Fibroblast of the aortic adventitia (primary cell): ENCODE measurements at places on chromosomes 6 and 20. TPM values are rescaled to one million over a fixed set of nuclear protein-coding genes. Genes with fewer than 3 reads are reported as not detected.

Gene GRM1
- total RNA-seq: under 0.01 and 0.09 TPM in 2 replicates

DNA sequence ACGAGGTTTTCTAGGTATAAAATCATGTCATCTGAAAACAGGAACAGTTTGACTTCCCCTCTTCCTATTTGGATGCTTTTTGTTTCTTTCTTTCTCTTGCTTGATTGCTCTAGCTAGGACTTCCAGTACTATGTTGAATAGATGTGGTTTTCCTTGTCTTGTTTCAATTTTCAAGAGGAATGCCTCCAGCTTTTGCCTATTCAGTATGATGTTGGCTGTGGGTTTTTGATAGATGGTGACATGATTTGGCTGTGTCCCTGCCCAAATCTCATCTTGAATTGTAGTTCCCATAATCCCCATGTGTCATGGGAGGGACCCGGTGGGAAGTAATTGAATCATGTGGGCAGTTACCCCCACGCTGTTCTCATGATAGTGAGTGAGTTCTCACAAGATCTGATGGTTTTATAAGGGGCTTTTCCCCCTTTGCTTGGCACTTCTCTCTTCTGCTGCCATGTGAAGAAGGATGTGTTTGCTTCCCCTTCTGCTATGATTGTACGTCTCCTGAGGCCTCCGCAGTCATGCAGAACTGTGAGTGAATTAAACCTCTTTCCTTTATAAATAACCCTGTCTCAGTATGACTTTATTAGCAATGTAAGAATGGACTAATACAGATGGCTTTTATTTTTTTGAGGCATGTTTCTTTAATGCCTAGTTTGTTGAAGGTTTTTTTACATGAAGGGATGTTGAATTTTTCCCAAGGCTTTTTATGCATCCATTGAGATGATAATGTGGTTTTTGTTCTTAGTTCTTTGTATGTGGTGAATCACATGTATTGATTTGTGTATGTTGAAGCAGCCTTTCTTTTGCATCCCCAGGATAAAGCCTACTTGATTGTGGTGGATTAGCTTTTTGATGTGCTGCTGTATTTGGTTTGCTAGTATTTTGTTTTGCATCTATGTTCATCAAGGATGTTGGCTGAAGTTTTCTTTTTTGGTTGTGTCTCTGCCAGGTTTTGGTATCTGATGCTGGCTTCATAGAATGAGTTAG lies 239.1 kb downstream of the THBS2 start:
- peak; percentile 48 for DNase-seq

GRCh38 chr6:8278562-8278961 lies 156.8 kb downstream of the SLC35B3 start:
- DNase-seq: no peak

- DNase-seq: peak; percentile 71
Observed at GRCh38 chr6:73566954-73567591, 46.2 kb upstream of the EEF1A1 start.

Gene PLCB1
- 39.2 and 46.5 TPM in 2 replicates for total RNA-seq

GRCh38 chr20:10985536-10985935 lies 311.7 kb upstream of the JAG1 start:
- DNase-seq: peak; percentile 85

GRCh38 chr6:4459996-4460395 lies 316.2 kb upstream of the CDYL start:
- DNase-seq: no peak

- DNase-seq: no peak
Observed at GRCh38 chr6:137856138-137856898, 10.7 kb upstream of the TNFAIP3 start.

- DNase-seq: no peak
Observed at GRCh38 chr6:16224409-16224808, 14.0 kb upstream of the GMPR start.

Gene HUS1B
- 0.45 and 0.65 TPM in 2 replicates for total RNA-seq

DNA sequence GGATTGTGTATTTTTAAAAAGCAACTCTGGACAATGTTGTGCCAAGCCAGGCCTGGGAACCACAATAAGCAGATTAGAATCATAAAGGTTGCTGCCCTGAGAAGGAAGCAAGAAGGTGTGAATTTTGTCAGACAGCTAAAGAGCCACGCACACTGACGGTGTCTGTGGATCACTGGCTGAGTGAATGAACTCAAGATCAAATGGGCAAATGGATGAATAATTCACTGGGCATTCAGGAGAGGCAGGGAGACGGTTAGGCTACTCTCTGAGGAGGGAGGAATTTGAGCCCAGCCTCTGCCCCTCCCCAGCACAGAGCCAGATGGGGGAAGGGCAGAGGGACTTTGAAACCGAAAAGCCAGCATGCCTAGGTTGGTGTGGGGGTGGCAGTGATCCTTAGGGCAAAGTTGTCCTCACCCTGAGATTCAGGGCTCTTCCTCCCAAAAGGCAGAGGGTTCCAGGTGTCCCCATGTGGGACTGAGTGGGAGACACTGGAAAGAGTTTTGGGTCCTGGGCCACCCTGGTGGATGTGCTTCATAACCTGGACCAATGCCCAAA lies 19.5 kb upstream of the SLC22A7 start:
- peak; percentile 26 for DNase-seq

GRCh38 chr6:52359403-52359802 lies 2.5 kb upstream of the PAQR8 start:
- DNase-seq: no peak

- no peak for DNase-seq
Observed at GRCh38 chr6:47700596-47700995, 2.2 kb downstream of the ADGRF4 start.

- no peak for DNase-seq
Observed at GRCh38 chr6:139152088-139152891, 17.4 kb downstream of the HECA start.

- DNase-seq: no peak
Observed at GRCh38 chr6:138814179-138814834, 18.4 kb downstream of the ECT2L start.

Gene ULBP3
- 0.41 and 16.4 TPM in 2 replicates for total RNA-seq

GRCh38 chr6:116513224-116513875 lies 1.9 kb downstream of the CALHM5 start:
- DNase-seq: no peak

Gene SLC4A11
- 0.49 and 0.63 TPM in 2 replicates for total RNA-seq

DNA sequence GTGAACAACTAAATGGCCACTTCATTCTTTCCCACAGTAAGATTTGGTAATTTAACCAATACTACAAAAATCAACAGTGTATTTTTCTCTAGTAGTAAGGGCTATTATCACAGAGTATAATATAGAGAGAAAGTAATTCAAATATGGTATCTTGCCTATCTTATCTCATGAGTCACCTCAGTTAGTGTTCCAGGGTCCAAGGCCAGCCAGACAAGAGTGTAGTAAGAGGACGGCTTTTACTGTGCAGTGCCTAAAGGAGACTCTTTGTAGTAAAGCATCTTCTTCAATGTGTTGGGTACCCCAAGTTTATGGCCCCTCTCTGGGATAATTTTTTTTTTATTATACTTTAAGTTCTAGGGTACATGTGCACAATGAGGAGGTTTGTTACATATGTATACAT lies 607.4 kb downstream of the PKHD1 start:
- DNase-seq: no peak

GRCh38 chr6:49645139-49645538 lies 8.5 kb upstream of the RHAG start:
- DNase-seq: no peak

DNA sequence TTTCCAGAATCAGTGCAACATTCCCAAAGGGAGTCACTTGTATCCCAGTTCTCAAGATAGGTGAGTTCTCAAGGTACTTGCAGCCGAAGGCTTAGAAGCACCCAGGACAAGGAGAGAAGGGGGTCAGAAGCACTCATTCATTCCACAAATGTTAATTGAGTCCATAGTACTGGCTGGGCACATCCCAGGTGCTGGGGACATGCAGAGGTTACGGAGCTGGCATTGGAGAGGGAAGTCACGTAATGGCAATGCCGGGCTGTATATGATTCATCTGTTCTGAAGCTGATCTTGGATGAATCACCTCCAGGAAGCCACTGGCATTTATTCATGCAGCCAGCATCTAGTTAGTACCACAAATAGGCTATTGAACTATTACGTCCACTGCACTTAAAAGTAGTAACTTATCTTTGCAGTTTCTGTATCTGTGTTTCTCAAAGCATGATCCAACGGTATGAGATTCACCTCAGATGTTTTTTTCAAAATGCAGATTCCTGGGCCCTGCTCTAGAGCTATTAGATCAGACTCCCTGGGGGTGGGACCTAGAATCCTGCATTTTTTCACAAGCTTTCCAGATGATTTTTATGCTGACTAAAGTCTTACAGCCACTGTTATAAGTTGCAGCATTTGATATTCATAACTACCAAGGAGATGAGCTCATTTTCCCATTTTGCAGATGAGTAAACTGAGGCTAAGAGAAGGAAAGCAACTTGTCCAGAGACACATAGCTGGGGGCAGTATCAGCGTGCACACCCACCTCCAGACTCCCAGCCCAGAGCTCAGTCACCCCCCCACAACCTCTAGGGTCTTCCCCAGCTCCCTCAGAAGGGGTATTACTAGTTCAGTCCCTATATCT lies 44.1 kb upstream of the ID1 start:
- DNase-seq: peak; percentile 97

Gene SLC35F1
- total RNA-seq: not detected in 2 replicates

- no peak for DNase-seq
Observed at GRCh38 chr20:48387675-48388074, 440.1 kb downstream of the PREX1 start.

Gene NFKBIL1
- 20.0 and 48.7 TPM in 2 replicates for total RNA-seq

DNA sequence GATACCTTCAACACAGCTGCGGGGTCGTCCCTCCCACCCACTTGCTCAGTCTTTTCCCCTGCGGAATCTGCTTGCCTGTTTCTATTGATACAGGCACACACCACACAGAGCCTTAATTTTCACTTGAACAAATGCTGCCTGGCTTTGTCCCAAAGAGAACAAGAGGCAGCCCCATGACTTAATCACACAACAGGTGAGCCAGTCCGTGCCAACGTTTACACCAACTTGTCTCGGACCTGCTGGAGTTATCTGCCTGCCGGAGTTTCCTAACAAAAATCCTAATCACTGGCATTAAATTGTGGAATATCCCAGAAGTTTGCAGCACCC lies 186.8 kb upstream of the RREB1 start:
- no peak for DNase-seq

- no peak for DNase-seq
Observed at GRCh38 chr20:58092871-58093270, 135.6 kb downstream of the ANKRD60 start.

DNA sequence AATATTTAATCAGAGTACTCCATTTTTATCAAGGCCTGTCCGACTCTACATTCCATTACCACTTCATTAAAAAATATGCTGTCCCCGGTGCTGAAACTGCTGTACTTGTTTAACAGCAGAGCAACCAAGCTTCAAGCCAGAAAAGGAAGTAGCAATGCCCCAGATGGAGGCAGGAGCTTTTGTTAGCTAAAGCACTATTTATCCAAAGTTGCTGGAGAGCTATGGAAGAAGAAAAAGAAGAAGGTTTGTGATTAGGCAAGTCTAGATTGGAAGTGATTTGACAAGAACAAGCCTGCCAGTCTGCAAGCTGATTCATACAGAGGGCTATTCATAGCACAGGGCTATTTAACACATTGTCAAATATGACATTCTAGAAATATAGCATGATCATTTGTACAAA lies 160.9 kb upstream of the SPTLC3 start:
- peak; percentile 3 for DNase-seq

Gene ESR1
- total RNA-seq: 2.7 and 3.4 TPM in 2 replicates

Gene LINC00237
- not detected in 2 replicates for total RNA-seq

DNA sequence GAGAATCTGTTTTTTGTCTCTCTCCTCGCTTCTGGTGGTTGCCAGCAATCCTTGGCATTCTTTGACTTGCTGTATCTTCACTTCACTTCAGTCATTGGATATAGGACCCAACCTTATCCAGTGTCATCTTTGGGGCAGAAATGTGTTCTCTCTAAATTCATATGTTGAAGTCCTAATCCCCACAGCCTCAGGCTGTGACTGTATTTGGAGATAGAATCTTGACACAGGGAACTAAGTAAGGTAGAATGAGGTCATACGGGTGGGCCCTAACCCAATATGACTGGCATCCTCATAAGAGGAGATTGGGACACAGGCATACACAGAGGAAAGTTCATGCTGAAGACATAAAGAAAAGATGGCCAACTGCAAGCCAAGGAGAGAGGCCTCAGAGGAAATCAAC lies 51.9 kb upstream of the TPD52L1 start:
- DNase-seq: no peak

DNA sequence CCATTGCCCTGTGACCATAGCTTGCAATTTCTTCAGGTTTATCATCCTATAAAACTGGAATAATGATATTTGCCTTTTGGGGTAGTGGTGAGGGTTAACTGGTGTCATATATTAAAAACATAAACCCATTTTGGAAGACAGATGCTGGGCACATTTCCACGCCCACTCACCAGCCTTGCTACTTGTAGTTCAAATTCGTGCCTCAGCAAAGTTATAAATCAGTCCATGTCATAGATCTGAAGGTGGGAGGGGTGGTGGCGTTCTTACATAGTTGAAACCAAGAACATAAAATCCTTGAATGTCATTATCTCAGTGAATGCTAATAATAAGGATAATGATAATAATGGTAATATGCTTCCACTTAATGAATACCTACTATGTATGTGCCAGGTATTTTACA lies 9.4 kb upstream of the ELMO2 start:
- DNase-seq: no peak

Gene PACSIN1
- not detected in 2 replicates for total RNA-seq

GRCh38 chr6:169656546-169657283 lies 45.1 kb downstream of the WDR27 start:
- DNase-seq: no peak

GRCh38 chr6:28922821-28923317 lies 916 bp downstream of the TRIM27 start:
- DNase-seq: peak; percentile 45

DNA sequence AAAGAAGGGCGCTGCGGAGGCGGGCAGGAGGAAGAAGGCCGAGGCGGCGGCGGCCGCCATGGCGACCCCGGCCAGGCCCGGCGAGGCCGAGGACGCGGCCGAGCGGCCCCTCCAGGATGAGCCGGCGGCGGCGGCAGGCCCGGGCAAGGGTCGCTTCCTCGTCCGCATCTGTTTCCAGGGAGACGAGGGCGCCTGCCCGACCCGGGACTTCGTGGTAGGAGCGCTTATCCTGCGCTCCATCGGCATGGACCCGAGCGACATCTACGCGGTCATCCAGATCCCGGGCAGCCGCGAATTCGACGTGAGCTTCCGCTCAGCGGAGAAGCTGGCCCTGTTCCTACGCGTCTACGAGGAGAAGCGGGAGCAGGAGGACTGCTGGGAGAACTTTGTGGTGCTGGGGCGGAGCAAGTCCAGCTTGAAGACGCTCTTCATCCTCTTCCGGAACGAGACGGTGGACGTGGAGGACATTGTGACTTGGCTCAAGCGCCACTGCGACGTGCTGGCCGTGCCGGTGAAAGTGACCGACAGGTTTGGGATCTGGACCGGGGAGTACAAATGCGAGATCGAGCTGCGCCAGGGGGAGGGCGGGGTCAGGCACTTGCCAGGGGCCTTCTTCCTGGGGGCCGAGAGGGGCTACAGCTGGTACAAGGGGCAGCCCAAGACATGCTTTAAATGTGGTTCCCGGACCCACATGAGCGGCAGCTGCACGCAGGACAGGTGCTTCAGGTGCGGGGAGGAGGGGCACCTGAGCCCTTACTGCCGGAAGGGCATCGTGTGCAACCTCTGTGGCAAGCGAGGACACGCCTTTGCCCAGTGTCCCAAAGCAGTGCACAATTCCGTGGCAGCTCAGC lies 780 bp downstream of the ZCCHC3 start:
- DNase-seq: peak; percentile 67
